ENCODE measurements at places on chromosomes 5 and 9.

GRCh38 chr5:133995341-133995740 is 9.4 kb downstream of the VDAC1 start:
- peak; percentile 15 for DNase-seq

- DNase-seq = no peak
These were observed 104.9 kb upstream of the SLCO6A1 start for GRCh38 chr5:102603670-102604069.

GRCh38 chr5:116970318-116970717 is 395.7 kb upstream of the SEMA6A start:
- no peak for DNase-seq

- no peak for DNase-seq
These were observed 143.0 kb upstream of the IRX1 start for GRCh38 chr5:3452622-3453021.

DNA sequence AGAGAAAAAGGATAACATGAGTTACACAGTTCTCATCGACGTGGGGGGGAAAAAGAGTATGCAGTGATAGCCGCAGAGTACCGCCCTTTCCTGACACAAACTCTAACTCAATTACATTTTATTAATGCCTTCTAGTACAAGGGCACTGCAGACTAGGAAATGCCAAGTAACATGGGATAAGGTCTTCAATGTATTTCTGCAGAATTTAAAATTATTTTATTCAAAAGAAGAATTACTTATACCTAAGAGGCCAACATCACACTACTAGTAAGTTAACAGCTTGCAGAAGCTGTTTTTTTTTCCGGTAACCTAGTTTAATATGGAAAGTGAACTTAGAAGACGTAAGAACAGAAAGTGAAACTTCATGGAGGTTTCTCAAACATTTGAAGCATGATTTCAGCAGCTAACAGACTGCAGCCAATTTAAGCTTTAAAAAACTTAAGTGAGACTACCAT is 3.9 kb downstream of the SETX start:
- no peak for DNase-seq

DNA sequence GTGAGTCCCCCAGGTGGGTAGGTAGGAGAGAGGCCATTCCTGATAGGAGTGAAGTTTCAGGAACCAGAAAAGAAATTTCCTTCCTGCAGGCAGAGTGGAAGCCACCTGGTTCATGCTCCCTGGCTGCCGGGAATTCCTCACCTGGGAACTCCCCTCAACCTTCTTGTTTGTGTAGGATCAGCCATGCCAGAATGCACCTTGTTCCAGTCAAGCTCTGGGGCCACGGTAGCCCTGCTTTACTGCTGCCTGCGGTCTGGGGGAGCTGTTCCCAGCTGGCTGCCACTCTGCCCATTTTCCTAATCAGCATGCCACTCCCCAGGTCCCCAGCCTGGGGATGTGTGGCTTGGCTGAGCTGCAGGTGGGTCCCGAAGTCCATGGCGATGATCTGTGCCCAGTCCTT is 18.7 kb upstream of the B4GALT1 start:
- no peak for DNase-seq

GRCh38 chr5:14581891-14582796 is 552 bp downstream of the OTULINL start:
- DNase-seq = peak; percentile 22

DNA sequence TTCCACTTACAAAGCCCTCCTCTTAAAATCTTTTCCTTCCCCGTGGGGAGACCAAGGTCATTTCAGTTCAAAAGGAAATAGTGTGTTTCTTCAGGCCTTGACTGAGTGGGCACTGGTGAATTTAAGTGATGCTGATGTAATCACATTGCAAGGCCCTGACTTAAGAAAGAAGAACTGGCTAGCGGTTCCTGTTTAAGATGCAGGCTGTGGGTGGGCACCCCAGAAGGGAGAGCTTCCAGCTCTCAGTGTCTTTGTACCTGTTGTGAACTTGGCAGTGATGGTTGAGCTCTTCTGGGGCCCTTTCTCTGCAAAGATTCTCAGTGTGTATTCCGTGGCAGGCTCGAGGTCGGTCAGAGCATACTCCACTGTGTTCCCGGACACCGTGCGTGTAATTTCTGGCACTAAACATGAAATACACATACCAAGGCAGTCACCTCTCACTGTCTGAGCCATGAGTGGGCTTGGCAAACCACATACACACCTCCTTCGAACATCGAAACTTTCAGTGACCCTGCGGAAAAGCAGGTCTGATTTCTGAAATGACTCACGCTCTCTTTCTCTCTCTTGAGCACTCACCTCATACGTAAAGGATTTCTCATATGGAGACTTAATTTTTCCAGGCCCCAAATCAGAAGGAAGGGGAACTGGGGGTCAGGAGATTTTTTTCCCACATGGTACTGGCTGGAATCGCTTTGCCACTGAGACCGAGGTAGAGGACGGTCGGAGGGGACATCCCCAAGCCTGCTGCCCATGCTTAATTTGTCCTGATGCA is 81.9 kb downstream of the TNC start:
- DNase-seq = peak; percentile 85

DNA sequence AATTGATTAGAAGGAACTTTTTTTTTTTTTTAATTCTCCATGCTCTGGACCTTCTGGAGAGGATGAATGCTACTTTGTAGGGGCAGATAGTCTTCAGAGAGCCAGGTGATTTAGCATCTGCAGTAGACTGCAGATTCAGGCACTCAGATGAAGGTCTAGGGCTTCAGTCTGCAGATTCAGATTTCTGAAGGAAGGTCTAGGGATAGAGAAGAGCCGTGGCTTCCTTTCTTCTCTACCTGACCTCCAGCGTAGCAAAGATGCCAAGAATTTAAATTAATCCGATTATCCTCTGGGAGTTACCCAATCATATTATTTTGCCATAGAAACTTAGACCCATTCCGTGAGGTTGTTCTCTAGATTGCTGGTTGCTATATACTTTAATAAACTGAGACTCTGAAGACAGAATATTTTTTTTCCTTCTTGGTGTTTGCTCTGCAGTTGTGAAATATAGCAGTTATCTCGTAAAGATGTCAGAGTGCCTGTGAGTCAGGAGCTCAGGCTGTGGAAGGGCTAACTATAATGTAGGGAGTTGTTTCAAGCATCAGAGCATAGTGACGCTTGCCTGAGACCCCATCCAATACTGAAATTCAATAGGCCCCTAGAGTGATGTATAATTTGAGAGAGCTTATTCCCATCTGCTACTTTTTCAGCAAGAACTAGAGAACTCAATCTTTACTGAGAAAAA is 132.7 kb upstream of the SLC12A2 start:
- DNase-seq = no peak

DNA sequence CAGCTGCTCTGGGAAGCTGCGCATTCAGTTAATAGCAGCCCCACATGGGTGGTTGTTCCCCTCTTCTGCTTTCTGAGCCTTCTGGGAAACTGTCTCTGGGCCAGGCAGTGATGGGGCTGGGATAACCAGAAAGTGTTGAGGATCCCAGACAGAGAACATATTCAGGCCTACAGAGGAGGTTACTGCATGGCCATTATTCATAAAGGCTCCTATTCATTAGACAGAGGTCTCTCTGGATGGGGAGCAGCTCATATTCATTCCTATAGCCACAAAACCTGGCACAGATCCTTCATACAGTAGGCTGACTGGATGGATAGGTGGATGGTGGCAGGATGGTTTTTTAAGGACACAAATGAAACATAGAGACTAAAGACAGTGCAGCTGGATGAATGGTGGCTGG is 76.3 kb downstream of the HSPA4 start:
- no peak for DNase-seq

DNA sequence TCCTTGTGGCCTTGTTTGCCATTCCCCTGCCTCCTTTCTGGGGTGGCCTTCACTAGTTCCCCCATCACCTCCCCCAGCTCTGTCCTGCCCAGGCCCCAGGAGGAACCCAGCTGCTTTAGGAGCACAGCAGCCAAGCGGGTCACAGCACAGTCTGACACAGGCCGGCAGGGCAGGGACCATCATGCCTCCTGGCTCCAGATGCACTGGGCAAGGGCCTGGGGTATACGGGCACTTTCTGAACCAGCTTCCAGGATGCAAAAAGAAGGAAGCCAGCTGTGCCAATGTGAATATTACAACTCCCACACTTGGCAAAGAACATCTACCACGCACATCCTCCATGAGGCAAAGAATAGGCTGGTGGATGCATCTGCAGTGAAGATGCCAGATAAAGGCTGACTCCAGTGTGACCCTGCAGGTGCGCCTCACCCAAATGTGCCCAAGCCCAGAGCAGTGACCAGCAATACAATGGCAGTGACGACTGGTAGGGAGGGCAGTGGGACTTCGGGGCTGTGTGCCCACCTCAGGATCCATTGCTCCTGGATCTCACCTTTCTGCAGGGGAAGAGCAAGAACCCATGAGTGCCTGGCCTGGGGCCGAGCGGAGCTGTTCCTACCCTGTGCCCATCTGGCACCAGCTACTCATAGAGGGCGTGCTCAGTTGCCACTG is 6.3 kb upstream of the IL3 start:
- DNase-seq = no peak

GRCh38 chr5:127878174-127878750 is 175.1 kb downstream of the CCDC192 start:
- DNase-seq = peak; percentile 48

DNA sequence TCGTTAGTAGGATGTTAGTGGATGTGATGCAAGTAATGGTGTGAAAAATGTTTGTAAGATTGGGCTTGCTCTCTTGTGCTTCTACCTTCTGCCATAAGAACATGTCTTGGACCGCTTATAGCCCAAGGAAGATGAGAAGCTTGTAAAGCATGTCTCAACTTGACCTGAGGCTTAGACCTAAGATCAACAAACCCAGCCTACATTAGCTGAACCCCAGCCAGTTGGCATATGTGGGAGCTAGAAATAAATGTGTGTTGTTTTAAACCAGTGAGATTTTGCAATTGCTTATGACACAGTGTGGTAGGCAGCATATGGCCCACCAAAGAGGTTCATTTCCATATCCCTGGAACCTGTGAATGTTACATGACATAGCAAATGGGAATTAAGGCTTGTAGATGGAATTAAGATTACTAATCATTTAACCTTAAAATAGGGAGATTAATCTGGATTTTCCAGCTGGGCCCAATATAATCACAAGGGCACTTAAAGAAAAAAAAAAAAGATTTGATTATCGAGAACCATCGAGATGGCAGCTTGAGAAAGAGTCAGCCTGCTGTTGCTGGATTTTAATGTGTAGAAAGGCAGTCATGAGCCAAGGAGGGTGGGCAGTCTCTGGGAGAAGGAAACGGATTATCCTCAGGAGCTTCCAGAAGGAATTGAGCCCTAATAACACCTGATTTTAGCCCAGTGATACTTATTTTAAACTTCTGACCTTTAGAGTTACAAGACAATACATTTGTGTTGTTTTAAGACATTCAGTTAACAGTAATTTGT is 27.3 kb upstream of the EDIL3 start:
- no peak for DNase-seq

DNA sequence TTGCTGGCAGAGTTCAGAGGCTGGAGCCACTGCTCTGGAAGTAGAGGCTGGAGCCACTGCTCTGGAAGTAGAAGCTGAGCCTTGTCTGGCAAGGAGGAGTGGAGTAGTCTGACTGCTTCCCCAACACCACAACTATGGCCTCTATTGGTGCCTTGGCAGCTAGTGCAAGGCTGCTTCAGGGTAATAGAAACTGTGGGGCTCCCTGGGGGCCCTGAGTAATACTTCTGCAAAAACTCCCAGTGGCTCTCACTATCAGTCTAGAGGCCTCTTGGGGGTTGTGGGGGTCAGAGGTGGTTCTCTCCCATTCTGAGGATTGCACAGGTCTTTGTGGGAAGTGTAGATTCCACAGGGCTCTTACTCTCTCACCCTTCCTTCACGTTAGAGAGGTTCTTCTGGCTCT is 629.0 kb upstream of the PTPRD start:
- no peak for DNase-seq

DNA sequence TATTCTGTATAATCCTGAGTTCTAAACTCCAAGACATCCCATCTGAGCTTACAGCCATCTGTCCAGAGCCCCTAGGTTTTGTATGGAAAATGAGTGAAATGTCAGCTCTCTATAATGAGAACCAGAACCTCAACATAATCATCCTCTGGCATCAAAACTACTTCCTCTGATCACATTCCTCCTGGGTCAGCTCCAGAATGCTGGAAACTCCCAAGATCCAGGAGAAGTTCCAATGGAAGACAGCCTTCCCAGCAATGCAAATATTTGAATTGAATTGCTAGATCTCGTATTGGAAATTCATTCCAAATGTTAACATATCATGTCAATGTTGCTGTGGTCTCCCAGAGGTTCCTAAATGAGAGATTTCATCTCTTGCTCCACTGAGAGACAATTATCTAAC is 23.8 kb downstream of the C9 start:
- peak; percentile 35 for DNase-seq

- peak; percentile 83 for DNase-seq
These were observed 34.2 kb upstream of the GRPEL2 start for GRCh38 chr5:149310947-149311658.

- no peak for DNase-seq
These were observed 16.2 kb downstream of the SLC6A3 start for GRCh38 chr5:1429066-1429465.

GRCh38 chr5:180959661-180960060 is 29.0 kb upstream of the BTNL3 start:
- DNase-seq = no peak

All from fibroblast of skin of right biceps (primary cell).